ENCODE measurements at places on chromosomes 11 and 22. TPM values are rescaled to one million over a fixed set of nuclear protein-coding genes. Genes with fewer than 3 reads are reported as not detected.

Gene OR8B2
- not detected for total RNA-seq

Gene PRDM10
- total RNA-seq = 7.1 TPM

Gene DEUP1
- total RNA-seq = not detected

Gene OR4A16
- not detected for total RNA-seq

Gene SMIM38
- 0.09 TPM for total RNA-seq

Gene TPBGL
- 0.17 TPM for total RNA-seq

Gene TREH
- not detected for total RNA-seq

Gene SPINDOC
- 14.3 TPM for total RNA-seq

Gene TMPRSS4
- not detected for total RNA-seq

Gene CELSR1
- total RNA-seq = 45.6 TPM

Gene MUC5B
- total RNA-seq = not detected

Gene FOLR1
- 0.68 TPM for total RNA-seq

Gene POU2AF2
- not detected for total RNA-seq

Gene SMIM35
- total RNA-seq = not detected

Gene GP1BB
- 5.3 TPM for total RNA-seq

Gene CD248
- 0.23 TPM for total RNA-seq

Gene HEPHL1
- not detected for total RNA-seq

Gene IGLL1
- total RNA-seq = not detected

Gene SCN2B
- total RNA-seq = not detected

Gene PGR
- total RNA-seq = not detected

Gene NAV2
- 10.0 TPM for total RNA-seq

Gene TNNT3
- total RNA-seq = not detected

Gene FOLR2
- not detected for total RNA-seq

Gene UCP3
- 0.28 TPM for total RNA-seq

Gene C11orf86
- total RNA-seq = not detected

Gene TMEM151A
- not detected for total RNA-seq

Gene TMA7B
- total RNA-seq = not detected

Gene PATZ1
- total RNA-seq = 20.3 TPM

Gene IFITM10
- 0.33 TPM for total RNA-seq

Gene MISFA
- 1.0 TPM for total RNA-seq

Gene APOC3
- not detected for total RNA-seq

Gene SPDYC
- total RNA-seq = not detected

Gene PANX3
- total RNA-seq = not detected

Gene APOA4
- not detected for total RNA-seq

Gene MPEG1
- not detected for total RNA-seq

Gene TRMT112
- 202 TPM for total RNA-seq

Gene GGT5
- 27.8 TPM for total RNA-seq

Gene ABCC8
- not detected for total RNA-seq

Gene SPI1
- total RNA-seq = not detected

Gene NNMT
- total RNA-seq = 330 TPM

Gene CNIH2
- total RNA-seq = not detected

Gene ELFN2
- total RNA-seq = under 0.01 TPM

Data from dermis blood vessel endothelial cell (primary cell).